ENCODE measurements at places on chromosomes 12 and 14.

DNA sequence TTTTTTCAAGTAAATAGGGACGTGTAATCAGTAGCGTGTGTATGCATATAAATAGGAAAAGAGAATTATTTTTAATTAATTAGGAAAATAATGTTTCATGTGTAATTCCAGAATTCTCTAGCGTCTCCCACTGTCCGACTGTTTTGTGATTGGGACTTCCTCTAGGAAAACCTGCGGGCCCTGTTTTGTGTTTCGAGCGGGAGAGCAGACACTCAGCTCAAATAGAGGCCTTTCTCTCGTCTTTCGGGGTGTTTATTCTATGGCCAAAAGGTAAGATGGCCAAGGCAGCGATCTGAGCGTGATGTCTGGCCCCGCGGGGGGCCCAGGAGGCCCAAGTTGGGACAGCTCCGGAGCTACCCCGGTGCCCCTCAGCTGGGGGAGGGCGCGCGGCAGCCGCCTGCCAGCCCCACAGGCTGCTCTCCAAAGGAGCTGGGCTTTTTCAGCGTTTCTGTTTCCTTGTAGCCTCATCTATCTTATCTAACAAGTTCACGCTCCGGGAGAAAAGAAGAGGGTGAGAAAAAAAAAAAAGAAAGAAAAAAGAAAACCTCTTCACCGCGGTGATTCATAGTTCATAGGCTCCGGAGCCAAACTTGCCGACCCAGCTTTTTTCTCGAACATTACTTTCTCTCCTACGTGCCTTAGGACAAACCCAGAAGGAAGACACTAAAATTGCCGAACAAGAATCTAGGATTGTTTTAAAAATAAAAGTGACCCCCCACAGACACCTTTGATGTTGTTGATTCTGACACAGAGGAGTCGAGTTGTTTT, 7.5 kb upstream of the FOXG1 start:
- no peak for DNase-seq

DNA sequence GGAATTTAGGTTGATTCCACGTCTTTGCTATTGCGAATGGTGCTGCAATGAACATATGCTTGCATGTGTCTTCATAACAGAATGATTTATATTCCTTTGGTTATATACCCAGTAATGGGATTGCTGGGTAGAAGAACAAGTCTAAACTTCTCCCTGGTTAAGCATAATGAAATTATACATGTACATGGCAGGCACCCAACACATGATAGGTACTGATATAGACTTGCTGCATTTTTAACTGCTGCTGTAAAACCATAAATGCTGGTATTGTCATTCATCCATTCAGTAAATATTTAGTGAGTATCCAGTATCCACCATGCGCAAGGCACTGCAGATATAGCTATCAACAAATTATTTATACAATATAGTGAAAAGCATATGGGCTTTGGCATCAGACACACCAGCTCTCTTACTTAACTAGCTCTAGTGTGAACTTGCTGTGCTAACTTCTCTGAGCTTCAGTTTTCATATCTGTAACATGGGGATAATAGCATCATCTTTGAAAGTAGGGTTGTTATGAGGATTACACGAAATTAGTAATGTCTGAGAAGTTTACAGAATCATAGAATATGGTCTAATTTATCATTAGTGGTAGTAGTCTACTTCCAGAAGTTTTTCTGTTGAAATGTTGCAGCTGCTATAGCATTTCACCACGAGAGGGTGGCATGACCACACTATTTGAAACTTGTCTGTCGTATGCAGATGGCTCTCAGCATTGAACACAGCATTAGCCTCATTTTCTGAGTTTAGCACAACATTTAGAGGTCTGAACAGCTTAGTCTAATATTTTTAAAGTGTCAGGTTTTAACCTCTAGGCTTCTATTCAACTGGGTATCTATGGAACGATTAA, 32.0 kb upstream of the SEL1L start:
- no peak for DNase-seq

DNA sequence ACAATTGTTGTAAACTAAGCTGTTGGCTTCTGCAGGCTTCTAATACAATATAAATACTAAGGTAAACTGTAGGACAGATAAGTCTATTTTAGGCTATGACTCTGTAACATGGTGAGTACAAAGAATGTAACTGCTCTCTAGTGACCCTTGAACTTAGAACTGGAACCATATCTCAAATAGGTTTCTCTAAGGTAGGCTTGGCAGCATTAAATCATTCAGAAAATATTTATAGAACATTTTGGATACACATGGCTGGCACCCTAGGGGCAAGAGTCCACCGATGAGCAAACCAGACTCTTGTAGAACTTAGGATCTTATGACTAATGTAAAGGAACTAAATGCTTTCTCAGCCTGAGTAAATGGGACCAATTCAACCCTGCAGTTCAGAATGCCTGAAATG, 19.4 kb upstream of the SLC25A3 start:
- no peak for DNase-seq

DNA sequence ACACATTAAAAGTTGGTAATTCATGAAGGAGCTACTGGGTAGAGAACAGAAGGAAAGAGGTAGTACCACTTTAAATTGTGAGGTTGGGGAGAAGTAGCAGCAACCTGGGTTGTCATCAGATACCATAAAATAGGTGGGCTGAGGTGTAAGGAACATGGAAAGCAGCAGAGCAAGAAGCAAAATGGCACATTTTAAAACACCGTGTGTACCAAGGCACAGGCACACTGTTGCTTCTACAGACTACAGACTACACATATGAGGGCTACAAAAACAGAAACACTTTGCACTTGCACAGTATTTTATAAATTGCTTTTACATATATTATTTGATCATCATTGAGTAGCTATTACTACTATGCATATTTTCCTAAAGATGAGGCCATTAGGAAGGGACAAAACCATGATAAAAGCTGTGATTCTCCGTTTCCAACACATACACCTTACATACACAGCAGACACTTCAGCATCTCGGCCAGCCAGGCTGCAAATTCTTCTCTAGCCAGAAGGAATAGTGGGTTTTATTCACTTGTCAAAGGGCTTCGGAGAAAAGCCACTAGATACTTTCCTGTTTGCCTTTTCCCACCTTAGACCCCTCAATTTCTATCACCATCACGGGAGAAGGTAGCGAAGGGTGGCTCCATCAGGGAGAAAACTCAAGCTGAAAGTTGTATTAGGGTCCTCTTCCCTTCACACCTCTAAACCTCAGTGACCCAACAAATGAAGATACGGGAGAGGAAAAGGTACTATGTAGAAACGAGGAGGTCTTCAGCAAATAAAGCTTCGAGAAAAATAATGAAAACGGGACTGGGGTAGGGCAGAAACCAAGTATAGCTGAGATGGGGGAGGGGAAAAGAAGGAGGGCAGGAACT, 1.6 kb downstream of the PYM1 start:
- no peak for DNase-seq

- DNase-seq, result no peak
Measured at GRCh38 chr12:114783089-114783618, 99.2 kb upstream of the TBX3 start.

DNA sequence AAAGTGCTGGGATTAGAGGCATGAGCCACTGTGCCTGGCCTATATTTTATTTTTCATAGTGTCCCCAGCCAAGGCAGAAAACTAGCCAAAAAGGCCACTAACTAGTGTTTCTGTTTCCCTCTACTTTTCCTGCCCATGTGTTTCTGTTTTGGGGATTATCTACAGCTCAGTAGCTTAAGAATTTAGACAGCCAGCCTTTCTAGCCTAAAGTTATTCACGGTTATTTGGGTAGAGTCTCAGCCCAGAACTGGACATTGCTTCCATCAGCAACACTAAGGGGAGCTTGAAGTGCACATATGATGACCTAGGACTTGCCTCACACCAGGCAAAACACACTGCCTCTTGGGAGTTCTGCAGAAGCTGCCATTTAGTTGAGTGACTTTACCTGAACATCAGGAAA, 17.9 kb downstream of the PROX2 start:
- DNase-seq, result no peak

DNA sequence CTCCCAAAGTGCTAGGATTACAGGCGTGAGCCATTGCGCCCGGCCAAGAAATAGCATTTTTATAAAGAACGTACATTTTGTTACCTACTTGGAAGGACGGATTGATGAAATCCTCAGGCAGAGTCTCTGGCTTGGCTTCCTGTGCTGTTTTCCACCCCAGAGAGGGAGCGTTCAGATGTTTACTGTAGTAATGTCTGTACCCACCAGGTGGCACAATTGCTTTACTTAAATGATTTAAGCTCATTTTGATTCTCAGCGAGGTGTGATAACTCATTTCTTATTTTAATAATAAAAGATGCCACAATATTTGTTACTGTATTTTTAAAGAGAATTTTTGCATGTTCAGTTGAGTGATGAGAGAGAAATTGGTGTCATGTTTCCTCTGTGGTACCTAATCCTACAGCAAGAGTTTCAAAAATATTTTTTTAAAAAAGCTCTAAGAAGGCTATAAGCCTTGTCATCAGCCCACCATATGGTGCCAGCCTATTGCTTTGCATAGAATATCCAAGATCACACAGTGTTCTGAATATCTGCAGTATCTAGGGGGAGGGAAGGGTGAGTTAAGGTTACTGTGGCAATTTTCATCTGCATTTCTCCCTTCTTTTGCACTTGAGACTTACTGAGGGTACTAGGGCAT, 82.6 kb upstream of the TRAF3 start:
- DNase-seq, result peak; percentile 62

- no peak for DNase-seq
Measured at GRCh38 chr12:108332791-108333382, 6.2 kb downstream of the CMKLR1 start.

GRCh38 chr14:44271637-44272036, 235.4 kb downstream of the FSCB start:
- DNase-seq, result no peak

- peak; percentile 32 for DNase-seq
Measured at GRCh38 chr14:105853089-105853906, 326.9 kb downstream of the TMEM121 start.

GRCh38 chr12:130097798-130098255, 64.4 kb upstream of the FZD10 start:
- no peak for DNase-seq

DNA sequence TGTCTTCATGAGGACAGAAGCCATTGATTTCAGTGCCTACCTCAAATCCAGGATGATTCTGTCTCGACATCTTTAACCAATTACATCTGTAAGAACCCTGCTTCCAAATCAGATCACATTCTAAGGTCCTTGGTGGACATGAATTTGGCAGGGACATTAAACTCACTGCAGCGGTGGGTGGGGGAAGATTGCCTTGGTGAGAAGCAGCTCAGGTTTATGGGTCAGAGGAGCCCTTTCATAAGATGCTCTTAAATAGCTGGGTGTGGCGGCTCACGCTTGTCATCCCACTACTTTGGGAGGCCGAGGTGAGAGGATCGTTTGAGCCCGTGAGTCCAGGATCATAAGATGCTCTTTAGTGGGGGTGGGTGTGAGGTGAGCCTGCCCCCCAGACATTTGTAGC, 42.9 kb downstream of the ELK3 start:
- DNase-seq, result no peak

- no peak for DNase-seq
Measured at GRCh38 chr12:106301241-106301610, 1.3 kb upstream of the TCP11L2 start.

DNA sequence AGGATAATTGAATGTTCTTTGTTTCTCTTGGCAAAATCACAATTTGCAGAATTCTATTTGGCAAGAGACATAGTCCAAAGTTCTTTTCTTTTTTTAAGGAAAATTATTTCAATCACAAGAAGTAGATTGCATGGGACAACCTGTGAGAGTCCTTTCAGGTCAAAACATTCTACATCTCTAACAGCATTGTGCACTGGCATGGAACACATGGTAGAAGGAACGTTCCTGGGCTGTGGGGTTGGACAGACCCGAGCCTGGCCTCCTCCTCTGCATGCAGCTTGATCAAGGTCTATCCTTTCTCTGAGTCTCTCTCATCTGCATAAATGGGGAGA, 88.6 kb upstream of the CPSF6 start:
- DNase-seq, result no peak

DNA sequence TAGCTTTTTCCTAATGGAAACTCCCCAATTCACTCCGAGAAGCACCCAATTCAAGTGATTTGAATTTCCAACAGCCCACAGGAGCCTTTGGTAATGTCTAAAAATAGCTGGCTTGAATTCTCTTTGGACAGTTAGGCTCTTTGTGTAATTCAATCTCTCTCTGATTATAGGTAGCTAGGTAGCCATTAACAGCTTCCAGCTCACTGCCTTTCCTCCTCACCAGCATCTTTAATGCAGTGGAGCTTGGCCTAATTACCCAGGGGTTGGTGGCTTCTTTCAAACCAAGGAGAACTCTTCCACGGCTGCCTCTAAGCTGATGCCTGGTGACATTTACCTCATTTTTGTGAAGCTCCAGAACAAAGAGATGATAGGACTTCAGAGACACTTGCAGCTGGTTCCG, 86.4 kb downstream of the WSCD2 start:
- DNase-seq, result no peak

- no peak for DNase-seq
Measured at GRCh38 chr12:91367234-91367849, 184.7 kb upstream of the DCN start.

DNA sequence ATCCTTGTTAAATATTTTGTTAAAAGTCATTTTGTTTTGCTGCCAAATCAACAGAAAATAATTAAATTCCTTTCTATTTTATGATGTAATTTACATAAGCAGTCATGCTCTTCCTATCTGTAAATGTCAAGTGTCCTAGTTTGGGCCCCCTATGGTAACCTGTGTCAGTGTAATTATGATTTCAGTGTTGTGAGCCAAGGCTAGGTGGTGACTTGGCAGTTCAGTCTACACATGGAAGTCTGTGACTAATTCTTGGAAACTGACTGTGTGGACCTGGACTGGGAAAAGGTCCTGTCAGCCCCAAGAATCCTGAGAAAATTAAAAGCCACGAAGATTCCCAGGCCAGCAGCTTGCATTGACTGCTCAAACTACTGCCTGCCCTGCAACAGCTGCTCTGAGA, 371.0 kb downstream of the FUT8 start:
- DNase-seq, result no peak

DNA sequence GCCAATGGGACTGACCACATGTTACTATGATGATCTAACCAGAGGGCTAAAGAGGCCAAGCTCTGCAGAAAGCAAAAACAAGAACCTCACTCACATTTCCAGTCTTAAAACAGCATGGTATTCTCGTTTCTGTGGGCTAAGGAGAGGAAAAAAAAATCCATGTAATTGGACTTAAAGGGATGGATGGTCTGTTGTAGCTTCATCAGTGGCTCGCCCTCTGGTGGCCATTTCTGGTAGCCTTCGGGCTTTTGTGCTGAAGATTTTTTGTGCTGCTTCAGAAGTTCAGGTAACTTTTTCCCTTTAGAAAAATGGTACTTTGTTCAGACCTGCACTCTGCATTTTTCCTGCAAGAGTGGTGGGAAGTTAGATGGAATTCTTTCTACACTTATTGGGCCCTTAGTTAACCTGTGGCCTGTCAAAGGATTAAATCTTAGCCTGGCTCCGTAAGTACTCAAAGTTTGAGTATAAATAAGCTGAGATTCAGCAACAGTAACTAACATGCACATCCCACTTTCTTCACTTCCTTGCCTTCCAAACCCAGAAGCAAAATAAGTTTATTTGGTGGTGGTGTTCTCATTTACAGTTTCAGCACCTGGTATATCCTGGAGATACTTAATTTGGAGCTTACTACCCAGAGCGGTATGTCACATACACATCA, 22.3 kb downstream of the DCAF4 start:
- peak; percentile 79 for DNase-seq

Data from liver (tissue), 10 donors.